ENCODE measurements at places on chromosomes 7 and 10.

GRCh38 chr10:76399226-76399625 lies 967.8 kb downstream of the LRMDA start:
- DNase-seq = no peak

GRCh38 chr7:30348083-30348560 lies 63.7 kb downstream of the ZNRF2 start:
- no peak for DNase-seq

DNA sequence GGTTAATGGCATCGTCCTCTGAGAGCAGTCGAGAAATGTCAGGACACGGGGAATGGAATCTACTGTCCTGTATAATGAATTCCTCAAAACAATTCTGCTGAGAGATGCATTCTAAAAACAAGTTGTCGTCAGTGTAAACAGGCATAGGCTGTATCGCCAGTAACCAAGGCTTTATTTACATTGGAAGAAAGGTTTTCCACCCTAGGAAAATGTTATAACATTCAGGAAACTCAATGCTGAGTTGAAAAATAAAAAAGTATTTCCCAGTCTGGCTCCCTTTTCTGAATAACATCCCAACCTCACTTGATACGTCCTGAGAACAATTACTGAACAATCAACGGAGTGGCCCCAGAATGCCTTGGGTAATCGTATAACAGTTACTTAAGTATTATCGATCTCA lies 79.6 kb upstream of the UCN3 start:
- DNase-seq = no peak

DNA sequence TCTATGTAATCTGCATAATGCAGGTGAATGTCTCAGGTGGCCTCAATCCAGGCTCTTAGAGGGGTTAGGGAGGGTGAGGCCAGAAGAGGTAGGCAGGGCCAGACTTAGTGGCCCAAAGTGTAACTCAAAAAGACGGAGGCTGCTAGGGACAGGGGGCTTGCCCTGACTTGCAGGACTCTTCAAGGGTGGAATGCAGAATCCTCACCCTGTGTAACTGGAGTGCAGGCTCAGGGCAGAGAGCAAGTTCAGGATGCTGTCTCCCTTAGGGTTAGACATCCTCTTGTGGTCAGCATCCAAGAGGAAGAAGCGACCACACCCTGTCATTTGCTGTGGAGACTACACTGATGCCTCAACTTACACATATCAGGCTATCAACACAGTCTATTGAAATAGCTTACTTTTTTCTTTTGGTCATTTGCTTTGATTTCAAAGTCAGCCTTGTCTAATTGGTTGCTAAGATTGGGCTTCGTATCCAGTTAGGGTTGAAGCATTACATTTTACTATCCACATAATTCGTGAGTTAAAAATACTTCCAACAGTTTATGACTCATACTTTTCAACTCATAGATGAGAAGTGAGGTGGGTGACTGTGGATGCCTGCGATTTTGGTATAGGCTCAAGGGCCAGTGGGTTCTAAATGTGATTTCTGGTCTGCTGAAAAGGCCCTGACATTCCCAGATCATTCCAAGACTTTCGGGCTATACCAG lies 563.6 kb downstream of the SUGCT start:
- DNase-seq = no peak

- DNase-seq = no peak
These were observed 8.4 kb downstream of the AQP1 start for GRCh38 chr7:30920021-30920583.

GRCh38 chr10:113585949-113586348 lies 33.1 kb downstream of the HABP2 start:
- DNase-seq = no peak

- no peak for DNase-seq
These were observed 34.0 kb downstream of the IMMP2L start for GRCh38 chr7:111528331-111528730.

- DNase-seq = no peak
These were observed 55.9 kb upstream of the CAV2 start for GRCh38 chr7:116443646-116444045.

- DNase-seq = no peak
These were observed 15.1 kb upstream of the SLC16A12 start for GRCh38 chr10:89550509-89550908.

- DNase-seq = no peak
These were observed 90.1 kb downstream of the MKI67 start for GRCh38 chr10:128036011-128036615.

DNA sequence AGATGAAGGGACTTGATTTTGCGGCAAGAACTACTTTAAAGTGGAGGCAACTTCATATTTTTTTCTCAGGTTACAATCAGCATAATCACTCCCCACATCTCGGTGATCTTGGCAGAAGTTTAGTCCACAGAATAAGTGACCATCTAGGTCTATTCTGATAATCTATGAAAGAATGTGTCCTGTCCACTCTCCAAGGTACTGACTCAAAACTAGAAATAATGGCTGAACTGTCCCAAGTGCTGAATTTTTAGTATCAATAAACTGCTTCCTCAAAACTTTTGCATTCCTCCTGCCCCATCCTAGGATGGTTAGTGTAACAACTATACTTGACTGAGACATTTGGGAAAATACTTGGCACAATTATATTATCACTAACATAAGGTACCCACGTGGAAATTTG lies 10.9 kb upstream of the CHRM2 start:
- no peak for DNase-seq

DNA sequence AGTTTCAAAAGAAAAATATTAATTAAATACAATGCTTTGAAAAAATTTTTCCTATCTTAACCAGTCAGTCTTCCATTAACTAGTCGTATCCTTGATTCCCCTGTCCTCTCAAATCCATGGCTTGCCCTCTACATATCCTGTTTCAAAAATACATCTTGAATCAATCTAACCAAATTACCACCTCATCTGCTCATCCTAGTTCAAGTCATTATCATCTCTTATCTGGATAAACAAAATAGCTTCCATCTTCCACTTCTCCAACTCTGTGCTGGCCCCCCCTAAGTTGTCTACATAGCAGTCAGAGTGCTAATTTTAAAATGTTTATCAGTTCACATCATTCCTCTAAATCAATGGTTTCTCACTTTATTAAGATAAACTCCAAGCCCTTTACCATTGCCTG lies 125.4 kb downstream of the HBP1 start:
- DNase-seq = no peak

Measured in esophagus squamous epithelium (tissue), 5 donors.